Activated B cell treated with CpG ODN at 0.5 μM for 24 hours (primary cell): ENCODE measurements at places on chromosomes 12 and 14. TPM values are rescaled to one million over a fixed set of nuclear protein-coding genes. Genes with fewer than 3 reads are reported as not detected.

The FLVCR2 gene
- 11.7 and 12.5 TPM in 2 replicates for total RNA-seq

- no peak overlapping the region for H3K4me3 ChIP-seq
- H3K4me1 ChIP-seq = no peaks in the 10 kb centered on the region
- no peaks in the 10 kb centered on the region for H3K27me3 ChIP-seq
- H3K36me3 ChIP-seq = peaks cover 3% of the 10 kb centered on the region
- no peak overlapping the region for H3K27ac ChIP-seq
Measured at GRCh38 chr14:49545716-49546115, 40.5 kb downstream of the RPS29 start.

The GNB3 gene
- 0.51 and 0.60 TPM in 2 replicates for total RNA-seq

GRCh38 chr14:40697231-40697630 is 909.4 kb upstream of the LRFN5 start:
- H3K4me3 ChIP-seq = no peak overlapping the region
- H3K36me3 ChIP-seq = no peaks in the 10 kb centered on the region
- no peaks in the 10 kb centered on the region for H3K4me1 ChIP-seq
- no peak for DNase-seq

DNA sequence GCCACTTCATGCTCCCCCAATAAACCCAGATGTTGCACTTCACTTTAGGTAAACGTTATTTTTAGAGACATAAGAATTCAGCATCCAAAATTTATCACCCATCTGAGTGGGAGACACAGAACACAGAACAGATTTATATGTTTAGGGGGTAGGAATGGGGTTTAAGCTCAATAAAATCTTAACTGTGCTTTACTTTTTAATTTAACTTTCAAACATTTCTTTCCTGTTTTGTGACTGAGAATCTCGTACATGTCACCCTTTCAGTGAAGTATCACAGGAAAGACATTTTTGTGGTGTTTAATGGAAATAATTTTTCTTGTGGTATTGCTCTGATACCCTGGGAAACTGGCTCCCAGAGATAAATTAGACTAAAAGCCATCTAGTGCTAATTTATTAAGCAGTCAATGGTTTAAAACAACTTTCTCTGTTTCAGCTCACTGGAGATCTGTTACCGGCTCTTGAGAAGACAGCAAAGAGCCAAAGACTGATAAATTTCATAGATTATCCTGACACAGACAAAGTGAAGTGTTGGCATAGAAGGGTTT is 148.0 kb upstream of the BMP4 start:
- no peak overlapping the region for H3K27ac ChIP-seq
- no peaks in the 10 kb centered on the region for H3K4me1 ChIP-seq
- no peaks in the 10 kb centered on the region for H3K27me3 ChIP-seq
- H3K4me3 ChIP-seq = no peak overlapping the region
- H3K36me3 ChIP-seq = no peaks in the 10 kb centered on the region
- no peak for DNase-seq
